ENCODE measurements at places on chromosomes 6 and 20.

GRCh38 chr6:20722455-20722854 lies 188.2 kb downstream of the CDKAL1 start:
- DNase-seq: no peak

DNA sequence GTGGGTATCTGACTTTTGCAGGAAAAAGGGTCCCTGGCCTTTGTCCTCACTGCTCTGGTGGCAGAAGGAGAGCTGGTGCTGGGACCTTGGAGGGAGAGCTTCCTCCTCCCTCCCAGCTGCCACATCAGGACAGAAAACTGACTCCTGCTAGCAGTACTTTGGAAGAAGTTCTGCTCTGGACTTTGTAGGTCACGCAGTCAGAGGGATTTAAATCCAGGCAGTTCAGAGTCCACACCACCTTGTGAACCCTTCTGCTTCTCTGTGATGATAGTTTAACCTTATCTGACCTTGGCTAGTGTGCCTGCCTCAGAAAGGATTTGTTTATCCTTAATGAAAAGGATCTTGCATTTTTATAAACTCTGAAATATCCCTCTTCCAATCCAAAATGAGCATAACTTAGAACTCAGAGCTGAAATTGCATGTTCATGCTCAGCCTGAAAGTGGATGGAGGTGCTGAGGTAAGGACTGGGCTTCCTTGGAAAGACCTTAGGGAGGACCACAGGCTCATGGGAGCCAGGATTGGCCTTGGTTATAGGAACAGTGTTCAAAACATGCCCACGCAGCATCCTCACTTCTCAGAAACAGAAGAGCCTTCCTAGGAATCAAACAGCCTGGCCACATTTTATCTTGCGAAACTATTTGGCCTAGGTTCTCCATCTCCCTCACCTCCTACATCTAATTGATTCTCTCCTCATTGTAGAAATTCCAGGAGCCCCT lies 123.9 kb upstream of the SASH1 start:
- no peak for DNase-seq

GRCh38 chr6:113595911-113596376 lies 261.2 kb upstream of the MARCKS start:
- DNase-seq: no peak

GRCh38 chr6:131660195-131660594 lies 23.1 kb downstream of the ENPP3 start:
- DNase-seq: peak; percentile 43

- DNase-seq: no peak
These were observed 19.1 kb upstream of the LOC128125822 start for GRCh38 chr6:63553208-63553607.

DNA sequence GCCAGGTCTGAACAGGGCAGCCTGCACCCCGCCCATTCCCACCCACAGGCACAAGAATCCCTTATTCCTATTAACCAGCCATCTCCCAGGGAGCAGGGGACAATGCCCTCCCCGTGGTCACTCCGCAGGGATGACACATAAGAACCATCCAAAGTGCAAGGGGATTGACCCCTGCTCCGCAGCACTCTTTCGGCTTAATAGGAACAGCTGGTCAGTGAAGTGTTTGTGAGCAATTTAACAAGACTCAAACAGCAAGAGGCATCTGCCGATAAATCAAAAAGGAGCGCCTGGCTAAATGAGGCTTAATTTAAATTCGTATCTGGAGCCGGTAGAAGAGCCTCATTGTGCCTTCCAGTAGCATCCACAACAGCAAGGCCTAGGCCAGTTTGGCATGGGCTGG lies 389.4 kb downstream of the RNGTT start:
- DNase-seq: no peak

DNA sequence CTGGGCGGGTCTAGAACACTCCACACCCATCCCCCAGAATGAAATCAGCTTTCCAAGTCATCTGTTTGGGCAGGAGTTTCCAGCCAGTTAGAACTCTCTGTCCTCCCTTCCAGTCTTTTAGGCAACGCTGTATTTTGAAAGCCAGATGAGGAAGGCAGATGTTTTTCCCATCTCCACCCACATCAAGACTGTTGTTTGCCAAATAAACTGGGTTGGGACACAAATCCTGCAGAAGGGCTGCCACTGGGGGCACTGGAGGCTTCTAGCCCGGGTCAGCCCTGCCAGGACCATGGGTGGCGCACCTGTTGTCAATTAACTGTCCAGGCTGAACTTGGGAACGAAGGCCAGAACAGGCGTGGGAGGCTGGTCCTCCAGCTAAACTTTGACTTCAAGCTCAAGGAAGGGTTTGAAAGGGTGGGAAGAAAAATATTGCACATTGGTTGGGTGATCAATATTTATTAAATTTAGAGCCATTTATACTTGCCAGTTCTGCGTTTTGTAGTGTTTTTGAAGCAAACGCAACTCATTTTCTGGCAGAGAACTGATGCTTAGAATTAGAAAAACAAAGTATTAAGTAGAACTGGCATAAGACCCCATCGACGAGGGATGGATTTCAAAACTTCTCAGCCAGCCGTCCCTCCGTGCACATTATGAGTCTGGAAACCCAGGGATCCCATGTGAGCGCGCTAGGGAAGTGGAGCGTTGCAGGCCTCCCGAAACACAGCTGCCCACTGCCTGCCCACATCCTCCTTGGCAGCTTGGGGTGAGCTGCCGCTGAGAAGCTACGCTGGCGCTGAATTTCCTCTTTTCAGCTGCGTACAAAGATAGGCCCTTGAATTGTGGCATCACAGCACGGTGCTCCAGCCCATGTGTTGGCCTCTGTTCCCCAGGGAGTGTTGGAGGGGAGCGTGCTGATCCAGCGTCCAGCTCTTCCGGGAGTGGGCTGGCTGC lies 297.4 kb downstream of the QKI start:
- peak; percentile 99 for DNase-seq

GRCh38 chr6:81158956-81159355 lies 593.5 kb downstream of the TENT5A start:
- DNase-seq: no peak

DNA sequence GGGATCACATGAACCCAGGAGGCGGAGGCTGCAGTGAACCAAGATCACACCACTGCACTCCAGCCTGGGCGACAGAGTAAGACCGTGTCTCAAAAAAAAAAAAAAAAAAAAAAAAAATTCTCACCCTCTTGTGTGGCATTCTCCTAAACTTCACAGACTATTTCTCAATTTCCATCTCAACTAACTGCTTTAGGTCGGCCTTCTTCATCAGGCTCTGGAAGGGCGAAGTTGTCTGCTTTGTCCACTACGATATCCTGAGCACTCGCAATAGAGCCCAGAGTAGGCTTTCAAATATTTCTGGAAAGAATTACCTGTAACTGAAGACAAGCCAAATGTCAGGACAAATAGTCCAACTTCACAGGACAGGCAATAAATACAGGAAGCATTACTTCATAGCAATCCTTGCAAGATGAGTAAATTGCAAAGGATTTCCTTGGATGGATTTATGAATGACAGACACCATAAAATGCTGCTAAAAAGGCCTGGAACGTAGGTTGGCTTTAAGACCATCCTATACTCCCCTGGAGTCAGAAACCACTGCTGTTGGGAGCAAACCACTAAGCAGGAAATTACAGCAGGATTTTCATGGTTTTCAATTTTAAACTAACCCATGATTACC lies 116.3 kb upstream of the SLC2A12 start:
- peak; percentile 33 for DNase-seq

- DNase-seq: no peak
These were observed 25.2 kb downstream of the DLL1 start for GRCh38 chr6:170265655-170266054.

GRCh38 chr20:39878320-39878719 lies 810.7 kb downstream of the MAFB start:
- no peak for DNase-seq

DNA sequence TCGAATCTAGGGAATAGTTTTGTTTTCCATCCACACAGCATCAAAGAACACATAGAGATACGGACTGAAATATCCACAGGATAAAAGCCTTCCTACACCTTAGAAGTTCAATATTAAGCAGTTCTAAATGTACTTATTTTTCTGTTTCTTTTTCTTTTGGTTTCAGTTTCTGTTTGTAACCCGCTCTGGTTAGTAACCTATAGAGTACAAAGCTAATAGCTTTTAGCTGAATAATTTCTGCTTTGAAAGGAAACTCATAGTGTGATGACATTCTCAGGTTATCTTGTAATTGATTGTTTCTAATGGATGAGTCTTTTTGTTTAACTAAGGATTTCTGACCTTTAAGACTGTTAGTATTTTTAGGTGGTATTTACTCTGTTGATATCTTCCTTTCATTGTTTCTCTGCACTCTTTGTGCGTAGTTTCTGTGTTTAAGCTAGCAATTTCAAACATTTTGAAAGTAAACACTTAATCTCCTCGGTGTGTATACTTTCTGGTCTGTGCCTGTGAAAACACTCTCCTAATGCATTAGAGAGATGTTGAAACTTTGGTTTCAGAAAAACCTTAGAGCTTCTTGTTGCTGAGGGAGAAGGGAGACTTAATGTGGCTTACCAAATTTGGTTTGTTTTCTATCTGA lies 385.5 kb downstream of the HDGFL1 start:
- no peak for DNase-seq

DNA sequence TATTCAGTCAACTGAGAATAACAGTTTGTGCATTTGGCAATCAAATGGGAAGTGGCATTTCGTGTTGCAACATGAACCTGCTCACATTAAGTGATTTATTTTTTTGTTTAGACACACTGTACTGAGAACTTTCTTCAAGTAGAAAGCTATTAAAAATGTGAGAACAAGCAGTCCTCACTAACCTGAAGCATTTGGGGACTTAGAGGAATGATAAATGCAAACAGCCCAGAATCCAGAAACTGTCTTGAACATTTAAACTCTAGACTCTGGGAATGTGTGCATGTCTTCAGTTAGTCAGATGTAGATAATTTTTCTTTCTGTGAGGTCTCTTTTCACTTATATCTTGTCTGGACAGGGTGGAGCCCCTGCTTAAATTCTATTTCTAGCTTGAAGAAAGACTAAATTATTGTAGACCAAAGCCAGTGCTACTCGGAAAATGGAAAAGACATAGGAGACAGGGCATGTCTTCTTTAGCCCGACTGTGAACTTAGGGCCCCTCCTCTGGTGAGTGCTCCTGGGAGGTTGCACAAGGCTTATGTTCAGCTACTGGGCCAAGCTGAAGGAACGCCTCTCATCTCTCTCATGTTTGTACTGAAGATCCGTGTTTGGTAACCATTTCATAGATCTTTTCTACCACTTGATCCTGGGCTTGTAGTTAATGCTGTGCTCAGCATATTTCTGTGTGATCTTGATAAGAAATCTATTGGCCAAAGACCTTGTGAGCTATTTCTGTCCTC lies 70.1 kb downstream of the SLX4IP start:
- peak; percentile 78 for DNase-seq

DNA sequence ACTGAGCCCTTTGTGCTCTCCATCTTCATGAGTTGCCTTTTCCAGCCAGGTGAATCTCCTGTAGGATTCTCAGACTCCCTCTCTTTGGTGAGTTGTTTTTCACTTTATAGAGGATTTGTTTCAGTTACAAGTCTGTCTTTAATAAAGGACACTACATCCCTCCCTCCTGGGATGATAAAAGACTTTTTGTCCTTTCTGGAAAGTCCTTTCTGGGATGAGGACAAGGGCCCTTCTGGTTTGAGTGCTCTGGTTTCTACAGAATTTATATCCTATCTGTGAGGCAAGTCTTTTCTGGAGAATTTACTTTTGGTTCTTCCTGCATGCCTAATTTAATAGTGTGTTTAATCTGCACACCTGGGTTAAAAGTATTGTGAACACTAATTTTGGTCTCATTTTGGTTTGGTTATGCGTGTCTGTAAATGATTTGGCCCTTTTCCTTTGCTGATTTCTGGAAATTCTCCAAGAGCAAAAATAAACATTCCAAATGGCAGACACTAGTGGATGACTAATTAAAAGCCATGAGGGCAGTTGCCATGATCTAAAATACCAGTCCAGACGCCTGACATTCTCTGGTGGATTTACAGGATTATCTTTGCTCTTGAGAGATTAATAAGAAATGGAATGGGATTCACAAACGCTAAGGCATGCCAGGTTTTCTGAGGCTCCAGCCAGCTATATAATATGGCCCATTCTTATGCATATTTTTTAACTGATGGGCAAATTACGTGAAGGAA lies 44.8 kb downstream of the TCP11 start:
- DNase-seq: no peak

GRCh38 chr6:23036406-23036983 lies 467.1 kb downstream of the HDGFL1 start:
- DNase-seq: no peak

DNA sequence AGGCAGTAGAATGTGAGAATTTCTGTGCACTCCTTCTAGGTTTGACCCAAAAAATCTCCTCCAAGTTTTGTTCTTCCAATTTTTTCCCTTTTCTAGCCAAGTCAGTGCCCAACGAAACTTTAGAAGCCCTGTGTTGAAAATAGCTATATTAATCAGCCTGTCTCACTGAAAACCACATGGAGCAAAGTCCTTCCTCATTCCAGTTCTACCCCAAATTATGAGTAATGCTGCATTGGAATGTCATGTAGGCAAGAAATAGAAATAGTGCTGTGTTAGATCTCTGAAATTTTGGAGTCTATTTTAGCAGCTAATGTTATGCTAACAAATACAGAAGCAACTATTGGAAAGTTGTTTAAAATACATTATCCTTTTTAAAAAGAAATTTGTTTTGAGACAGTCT lies 725.5 kb downstream of the TBC1D32 start:
- no peak for DNase-seq

DNA sequence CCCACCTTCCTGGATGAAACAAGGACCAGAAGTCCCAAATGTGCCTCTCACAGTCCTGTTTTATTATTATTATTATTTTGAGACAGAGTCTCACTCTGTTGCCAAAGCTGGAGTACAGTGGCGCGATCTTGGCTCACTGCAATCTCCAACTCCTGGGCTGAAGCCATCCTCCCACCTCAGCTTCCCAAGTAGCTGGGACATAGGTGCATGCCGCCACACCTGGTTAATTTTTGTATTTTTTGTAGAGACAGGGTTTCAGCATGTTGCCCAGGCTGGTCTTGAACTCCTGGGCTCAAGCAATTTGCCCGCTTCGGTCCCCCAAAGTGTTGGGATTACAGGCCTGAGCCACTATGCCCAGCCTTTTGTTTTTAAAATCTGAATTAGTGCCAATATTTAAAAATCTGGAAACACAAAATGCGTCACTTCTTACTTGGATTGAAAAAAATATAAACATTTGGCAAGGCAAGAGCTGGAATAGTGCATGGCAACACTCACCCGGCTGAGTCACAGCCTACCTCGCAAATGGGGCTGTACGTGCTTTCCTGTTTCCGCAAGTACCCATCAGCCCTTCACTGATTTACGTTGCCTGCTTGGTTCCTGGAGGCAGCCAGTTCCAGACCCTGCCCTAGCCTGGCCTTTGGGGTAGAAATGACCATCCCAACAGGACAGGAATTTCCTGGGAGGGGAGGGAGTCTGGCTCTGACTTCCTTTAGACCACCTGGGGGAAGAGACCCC lies 6.3 kb downstream of the SDCBP2 start:
- DNase-seq: peak; percentile 42

DNA sequence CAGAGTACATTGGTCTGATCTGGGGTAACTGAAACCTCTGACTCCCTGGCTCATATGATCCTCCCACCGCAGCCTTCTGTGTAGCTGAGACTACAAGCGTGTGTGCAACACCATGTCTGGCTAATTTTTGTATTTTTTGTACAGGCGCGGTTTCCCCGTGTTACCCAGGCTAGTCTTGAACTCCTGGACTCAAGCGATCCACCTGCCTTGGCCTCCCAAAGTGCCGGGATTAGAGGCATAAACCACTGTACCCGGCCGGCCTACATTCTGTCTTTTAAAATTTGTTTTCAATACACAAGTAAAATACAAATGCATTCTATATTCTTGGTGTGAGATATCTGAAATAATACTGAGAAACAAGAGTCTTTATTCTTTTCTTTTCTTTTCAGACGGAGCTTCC lies 1.7 kb upstream of the CBFA2T2 start:
- DNase-seq: no peak

- no peak for DNase-seq
These were observed 41.1 kb downstream of the GMDS start for GRCh38 chr6:2204272-2204671.

Measured in inflammatory macrophage (primary cell).